ENCODE measurements at places on chromosomes 12 and 14.

DNA sequence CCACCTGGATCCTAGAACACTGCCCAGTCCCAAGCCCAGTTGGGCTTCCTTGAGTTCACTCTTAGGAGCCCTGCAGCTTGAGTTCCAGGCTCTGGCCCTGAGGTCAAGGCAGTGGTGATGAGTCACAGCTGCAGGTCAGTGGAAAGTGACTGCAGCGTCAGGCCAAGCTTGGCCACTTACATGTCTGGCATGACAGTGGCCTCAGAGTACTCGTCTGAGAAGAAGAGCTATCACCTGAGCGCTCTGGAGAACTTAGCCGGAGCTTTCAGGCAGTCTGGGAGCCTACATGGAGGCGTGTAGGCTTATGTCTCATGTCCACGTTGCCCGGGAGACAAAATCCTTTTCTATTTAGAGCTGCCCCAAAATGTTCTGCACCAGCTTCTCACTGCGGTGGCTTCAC is 75.6 kb downstream of the ARL6IP4 start:
- no peak for DNase-seq

- no peak for DNase-seq
Observed at GRCh38 chr12:106112145-106112821, 26.5 kb downstream of the NUAK1 start.

- DNase-seq, result no peak
Observed at GRCh38 chr12:6751767-6752166, 1.2 kb downstream of the MLF2 start.

GRCh38 chr12:108668542-108668941 is 34.8 kb upstream of the SELPLG start:
- no peak for DNase-seq

DNA sequence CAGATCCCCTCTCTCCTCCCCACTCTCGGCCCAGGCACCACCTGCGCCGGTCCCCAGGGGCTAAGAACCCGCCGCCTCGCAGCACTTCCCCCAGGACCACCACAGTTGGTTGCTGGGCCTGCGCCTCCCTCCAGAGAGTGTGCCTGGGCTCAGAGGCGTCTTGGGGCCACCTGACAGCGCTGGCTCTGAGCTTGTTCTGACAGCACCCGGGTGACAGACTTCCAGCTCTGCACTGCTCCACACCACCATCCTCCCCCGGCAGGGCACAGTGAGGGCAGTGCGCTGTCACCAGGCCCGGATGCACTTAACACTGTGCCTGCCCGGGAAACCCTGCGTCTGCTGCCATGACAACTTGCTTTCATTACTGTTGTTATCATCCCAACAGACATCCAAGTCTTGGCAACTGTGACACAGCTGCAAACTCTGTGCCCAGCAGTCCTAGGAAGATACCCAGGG is 6.6 kb downstream of the BRF1 start:
- peak; percentile 72 for DNase-seq

DNA sequence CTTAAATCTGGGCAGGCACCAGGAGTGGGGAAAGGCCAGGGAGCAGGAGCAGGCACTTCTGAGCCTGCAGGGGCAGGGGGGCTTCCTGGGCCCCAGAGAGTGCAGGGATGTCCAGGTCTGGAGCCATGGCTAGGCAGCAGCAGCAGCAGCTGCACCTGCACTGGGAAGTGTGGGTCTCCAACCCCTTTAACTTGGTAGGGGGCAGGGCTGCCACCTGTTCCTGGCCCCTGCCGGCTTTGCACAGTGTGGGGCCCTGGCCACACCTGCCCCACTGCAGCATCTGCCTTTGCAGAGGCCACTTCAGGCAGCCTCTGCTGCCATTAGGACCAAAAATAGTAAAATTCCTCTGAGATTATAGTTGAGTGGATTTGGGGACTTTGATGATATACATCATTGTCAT is 138.5 kb downstream of the SLC16A7 start:
- DNase-seq, result no peak

DNA sequence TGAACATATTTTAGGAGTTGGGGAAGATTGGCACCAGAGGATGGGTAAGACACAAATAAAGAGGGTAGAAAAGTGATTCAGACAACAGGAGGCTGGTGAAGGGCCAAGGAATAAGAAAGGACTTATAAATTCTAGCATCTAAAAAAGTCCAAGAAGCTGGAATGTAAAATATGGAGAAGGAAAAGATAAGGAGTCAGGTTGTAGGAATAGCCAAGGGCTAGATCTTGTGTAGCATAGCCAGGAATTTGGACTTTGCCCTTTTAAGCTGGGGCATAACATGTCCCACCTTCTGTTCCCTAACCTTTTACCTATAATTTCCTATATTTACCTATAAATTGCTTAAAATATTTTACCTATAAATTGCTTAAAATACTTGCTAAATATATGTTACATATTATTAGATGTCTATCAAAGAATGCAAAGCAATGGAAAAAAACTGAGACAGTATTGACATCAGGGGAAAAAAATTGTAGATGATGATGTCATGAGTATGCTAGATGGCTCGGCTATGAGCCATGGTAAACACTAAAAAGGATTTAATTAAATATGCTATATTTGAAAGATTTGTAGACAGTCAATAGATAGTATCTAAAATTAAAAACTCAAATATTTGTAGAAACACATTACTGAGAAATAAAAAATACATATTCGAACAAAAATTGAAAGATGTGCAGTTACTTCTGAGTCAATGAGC is 99.7 kb upstream of the PLEKHG7 start:
- DNase-seq, result no peak

GRCh38 chr14:68586896-68587751 is 205.7 kb downstream of the ZFP36L1 start:
- no peak for DNase-seq

DNA sequence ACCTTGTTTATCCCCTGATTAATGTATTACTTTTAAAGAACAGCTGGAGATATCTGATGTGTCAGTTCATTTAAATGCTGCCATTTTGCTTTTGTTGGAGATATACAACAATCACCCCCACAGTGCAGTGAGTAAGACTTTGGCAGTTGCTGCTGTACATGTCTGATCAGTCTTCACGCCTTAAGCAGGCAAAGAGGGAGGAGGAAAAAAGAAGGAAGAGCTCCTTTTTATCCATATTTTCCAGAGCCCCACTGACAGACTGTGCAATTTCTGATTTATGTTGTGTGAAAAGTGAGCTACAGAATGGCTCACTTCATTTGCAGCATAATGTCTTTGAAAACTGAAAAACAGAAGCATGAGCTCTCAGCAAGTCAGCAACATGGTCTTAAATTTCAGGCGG is 319.7 kb upstream of the LRIG3 start:
- DNase-seq, result no peak

DNA sequence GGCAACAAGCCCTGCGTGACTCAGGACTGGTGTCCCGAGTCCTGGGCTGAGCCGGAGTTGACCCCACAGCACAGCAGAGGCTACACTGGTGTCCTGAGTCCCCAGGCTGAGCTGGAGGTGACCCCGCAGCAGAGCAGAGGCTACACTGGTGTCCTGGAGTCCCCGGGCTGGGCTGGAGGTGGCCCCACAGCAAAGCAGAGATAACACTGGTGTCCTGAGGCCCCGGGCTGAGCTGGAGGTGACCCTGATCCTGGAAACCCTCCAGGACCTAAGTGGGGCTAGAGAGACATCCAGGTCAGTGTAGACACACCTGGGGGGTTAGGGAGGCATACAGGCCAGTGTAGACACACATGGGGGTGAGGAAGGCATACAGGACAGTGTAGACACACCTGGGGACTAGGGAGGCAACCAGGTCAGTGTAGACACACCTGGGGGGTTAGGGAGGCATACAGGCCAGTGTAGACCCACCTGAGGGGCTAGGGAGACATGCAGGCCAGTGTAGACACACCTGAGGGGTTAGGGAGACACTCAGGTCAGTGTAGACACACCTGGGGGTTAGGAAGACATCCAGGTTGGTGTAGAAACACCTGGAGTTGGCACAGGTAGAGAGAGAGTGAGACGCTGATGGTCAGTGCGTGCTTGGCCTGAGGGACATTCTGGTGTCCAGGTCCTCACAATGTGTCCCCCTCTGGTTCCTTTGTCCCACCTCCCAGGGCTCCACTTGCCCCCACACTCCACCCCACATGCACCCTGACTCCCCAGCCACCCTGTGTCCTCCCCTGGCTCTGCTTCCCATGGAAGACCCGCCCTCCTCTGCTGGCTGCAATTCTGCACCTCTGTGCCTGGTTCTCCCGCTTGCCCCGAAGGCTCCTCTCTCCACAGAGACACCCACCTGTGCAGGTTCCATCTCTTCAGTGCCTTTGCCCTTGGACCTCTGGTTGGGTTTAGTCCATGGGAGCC is 321.6 kb upstream of the SFSWAP start:
- no peak for DNase-seq

DNA sequence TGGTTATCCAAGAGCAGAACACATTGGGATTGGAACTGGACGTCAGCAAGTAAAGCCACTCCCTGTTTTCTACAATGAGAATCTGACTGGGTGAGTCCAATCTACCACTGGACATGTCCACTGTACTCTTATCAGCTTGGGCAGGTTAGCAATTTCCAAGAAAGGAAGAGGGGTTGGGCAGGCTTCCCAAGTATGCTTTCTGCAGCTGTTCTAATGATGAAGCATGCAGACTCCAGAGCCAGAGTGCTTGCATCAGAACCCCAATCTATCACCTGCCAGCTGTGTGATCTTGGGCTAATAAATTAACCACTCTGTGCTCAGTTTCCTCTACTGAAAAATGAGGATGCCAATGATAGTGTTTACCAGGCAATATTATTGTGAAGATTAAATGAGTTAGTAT is 92.0 kb downstream of the EMP1 start:
- no peak for DNase-seq

- no peak for DNase-seq
Observed at GRCh38 chr12:50375802-50376201, 20.6 kb downstream of the FAM186A start.

DNA sequence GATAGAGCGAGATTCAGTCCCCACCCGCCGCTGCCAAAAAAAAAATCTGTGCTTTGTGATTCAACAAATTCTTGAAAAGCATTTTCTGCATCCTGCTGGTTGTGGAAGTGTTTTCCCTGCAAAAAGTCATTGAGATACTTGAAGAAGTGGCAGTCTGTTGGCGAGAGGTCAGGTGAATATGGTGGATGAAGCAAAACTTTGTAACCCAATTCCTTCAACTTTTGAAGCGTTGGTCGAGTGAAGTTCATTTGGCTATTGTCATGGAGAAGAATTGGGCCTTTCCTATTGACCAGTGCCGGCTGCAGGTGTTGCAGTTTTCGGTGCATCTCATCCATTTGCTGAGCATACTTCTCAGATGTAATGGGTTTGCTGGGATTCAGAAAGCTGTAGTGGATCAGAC is 20.9 kb downstream of the SRGAP1 start:
- no peak for DNase-seq

DNA sequence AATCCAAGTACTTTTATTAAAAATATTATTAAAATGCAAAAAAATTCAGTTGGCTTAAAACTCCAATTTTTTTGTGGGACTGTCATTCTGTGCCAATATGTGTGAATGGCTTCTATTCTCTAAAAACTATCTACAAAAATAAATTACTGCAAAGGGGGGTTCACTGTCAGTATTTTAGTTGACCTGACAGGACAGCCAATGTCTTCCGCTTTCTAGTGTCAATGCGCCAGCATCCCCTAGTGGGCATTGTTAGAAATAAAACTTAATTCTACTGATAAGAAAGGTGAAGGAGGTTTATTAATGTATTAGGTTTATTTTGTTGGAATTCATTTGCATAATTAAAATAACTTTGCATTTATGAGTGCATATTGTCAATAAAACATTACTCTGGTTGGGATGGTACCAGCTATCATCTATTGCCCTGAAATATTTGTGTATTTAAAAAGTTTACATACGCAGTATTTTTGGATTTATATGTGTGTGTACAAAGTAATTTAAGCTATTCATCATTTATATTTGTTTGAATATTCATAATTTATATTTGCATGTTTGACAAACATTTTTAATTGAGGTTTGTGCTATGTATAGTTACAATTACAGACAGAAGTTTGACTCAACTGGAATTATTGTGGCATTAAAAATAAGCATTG is 527.2 kb downstream of the FLRT2 start:
- peak; percentile 31 for DNase-seq

- DNase-seq, result no peak
Observed at GRCh38 chr12:27672643-27673042, 23.6 kb upstream of the REP15 start.

DNA sequence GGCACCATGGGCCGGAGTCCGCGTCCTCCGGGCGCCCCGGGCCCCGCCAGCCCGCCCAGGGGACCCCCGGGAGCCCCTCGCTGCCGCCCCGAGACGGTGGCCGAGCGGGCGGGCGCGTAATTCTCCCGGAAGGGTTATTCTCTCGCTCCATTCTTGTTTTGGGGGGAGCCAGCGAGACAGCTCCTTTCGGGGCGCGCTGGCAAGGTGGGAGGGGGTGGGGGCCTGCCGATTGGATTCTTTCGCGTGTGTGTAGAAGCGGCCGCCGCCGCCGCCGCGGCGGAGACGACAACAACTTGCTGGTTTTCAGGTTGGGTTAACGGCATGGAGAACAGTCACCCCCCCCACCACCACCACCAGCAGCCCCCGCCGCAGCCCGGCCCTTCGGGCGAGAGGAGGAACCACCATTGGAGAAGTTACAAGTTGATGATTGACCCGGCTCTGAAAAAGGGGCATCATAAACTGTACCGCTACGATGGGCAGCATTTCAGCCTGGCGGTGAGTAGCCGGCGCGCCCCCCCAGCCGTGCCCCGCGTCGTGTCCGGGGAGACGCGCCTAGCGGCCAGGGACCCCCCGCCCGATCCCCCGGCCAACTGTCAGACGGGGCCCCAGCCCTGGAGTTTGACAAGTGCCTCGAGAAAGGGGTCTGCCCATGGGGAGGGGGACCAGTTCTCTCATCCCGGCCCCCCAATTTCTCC is 755 bp downstream of the SETD1B start:
- peak; percentile 72 for DNase-seq

GRCh38 chr14:77682158-77682553 is 25.7 kb downstream of the ALKBH1 start:
- DNase-seq, result no peak

- no peak for DNase-seq
Observed at GRCh38 chr12:26124446-26125399, at the start of gene BHLHE41. BHLHE41 (minus strand) TSS chr12:26125037; CDS start chr12:26124779, 258 bp downstream.

DNA sequence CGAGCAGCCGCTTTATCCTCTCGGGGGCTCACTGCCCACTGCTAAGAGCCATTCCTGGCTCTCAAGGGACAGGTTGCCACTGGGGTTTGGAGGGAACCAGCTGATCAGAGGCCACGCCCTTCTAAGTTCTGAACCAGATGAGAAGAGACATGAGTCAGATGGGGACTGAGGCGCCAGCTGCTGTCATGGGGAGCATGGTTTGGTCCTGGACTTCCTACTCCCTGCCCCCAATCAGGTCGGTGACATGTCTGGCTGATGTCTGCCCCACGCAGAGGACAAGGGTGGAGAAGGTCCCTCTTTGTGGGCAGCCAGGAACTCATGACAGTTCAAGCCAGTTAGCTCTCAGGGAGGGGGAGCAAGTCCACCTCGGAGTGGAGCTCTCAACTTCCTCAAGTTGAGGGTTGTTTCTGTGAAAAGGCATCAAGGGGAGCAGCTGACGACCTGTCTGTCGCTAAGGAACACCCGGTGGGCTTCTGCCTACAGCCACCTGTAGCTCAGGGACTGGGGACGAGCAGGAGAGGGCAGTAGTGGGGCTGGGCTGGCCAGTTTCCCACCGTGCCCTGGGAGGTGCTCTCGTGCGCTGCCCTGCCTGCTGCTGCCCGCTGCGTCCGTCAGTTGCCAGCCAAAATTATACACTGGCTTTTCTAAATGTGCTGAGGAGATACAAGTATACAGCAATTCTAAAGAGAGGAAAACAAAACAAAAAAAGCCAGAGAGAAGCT is 20.5 kb downstream of the PSMC1 start:
- no peak for DNase-seq

GRCh38 chr14:100150932-100151587 is 8.4 kb downstream of the DEGS2 start:
- DNase-seq, result no peak

GRCh38 chr12:93237235-93237915 is 140.3 kb upstream of the NUDT4 start:
- DNase-seq, result no peak

Data from CD4-positive, alpha-beta T cell treated with Interleukin-12 subunit alpha and Interleukin-12 subunit beta, for 1 hour (primary cell).